ENCODE measurements at places on chromosomes 2 and 18.

- no peak for DNase-seq
These were observed 150.4 kb downstream of the PTH2R start for GRCh38 chr2:208556983-208557484.

- no peak for DNase-seq
These were observed 3.8 kb upstream of the ZNF24 start for GRCh38 chr18:35348001-35348400.

GRCh38 chr2:44802777-44803424 lies 138.6 kb upstream of the SIX3 start:
- DNase-seq = no peak

- no peak for DNase-seq
These were observed 261.5 kb upstream of the TANK start for GRCh38 chr2:160898581-160899307.

- no peak for DNase-seq
These were observed 36.8 kb upstream of the SEMA4C start for GRCh38 chr2:96906729-96907114.

DNA sequence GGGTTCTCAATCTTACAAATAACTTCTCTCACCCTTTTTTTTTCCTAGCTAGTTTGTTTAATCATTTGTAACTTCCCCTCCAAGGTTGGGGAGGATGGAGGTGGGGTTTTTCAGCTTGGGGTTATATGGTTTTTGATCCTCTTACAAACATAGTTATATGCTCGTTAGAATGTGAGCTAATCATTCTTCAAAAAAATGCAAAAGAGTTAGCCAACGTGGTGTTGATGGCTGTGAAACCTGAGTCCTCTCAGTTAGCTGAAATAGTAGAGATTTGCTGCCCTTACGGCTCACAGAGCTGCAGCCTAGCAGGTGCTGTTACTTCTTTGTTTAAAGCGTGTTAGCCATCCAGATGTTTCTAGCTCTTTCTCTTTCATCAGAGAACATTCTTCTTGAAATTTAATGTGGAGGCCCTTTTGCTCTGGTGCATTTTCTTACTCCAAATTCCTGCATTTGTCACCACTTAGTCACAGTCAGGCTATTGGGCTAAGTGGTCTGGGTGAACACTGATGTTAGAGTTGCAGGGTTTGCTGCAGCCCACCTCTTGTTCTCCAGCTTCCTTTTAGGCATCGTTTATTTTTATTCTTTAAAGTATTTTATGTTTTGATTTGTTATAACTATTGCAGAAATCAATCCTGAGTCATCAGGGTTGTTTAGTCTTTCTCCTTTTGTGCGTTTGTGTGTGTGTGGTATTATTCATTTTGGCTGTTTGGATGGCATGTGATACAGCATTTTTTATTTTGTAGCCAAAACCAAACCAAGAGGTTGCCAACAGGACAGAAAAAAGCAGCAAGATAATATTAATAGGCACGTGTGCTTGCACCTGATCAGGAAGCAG lies 41.1 kb downstream of the LIMS1 start:
- no peak for DNase-seq

- no peak for DNase-seq
These were observed 69.9 kb upstream of the HS6ST1 start for GRCh38 chr2:128388499-128388941.

- DNase-seq = no peak
These were observed 19.1 kb upstream of the NARS1 start for GRCh38 chr18:57640749-57641148.

GRCh38 chr2:176856683-176857082 lies 355.9 kb upstream of the HNRNPA3 start:
- DNase-seq = no peak

Data from bone marrow (tissue), 2 donors.